Gastrocnemius medialis (tissue), 4 donors: ENCODE measurements at places on chromosomes 1 and 21.

- DNase-seq, result no peak
These were observed 413.3 kb upstream of the ZRANB2 start for GRCh38 chr1:71494163-71494562.

- DNase-seq, result no peak
These were observed 77.0 kb downstream of the ALPL start for GRCh38 chr1:21586222-21586621.

- no peak for DNase-seq
These were observed 10.3 kb downstream of the DENND4B start for GRCh38 chr1:153936011-153936802.

- DNase-seq, result no peak
These were observed 788 bp upstream of the EDEM3 start for GRCh38 chr1:184755226-184756065.

DNA sequence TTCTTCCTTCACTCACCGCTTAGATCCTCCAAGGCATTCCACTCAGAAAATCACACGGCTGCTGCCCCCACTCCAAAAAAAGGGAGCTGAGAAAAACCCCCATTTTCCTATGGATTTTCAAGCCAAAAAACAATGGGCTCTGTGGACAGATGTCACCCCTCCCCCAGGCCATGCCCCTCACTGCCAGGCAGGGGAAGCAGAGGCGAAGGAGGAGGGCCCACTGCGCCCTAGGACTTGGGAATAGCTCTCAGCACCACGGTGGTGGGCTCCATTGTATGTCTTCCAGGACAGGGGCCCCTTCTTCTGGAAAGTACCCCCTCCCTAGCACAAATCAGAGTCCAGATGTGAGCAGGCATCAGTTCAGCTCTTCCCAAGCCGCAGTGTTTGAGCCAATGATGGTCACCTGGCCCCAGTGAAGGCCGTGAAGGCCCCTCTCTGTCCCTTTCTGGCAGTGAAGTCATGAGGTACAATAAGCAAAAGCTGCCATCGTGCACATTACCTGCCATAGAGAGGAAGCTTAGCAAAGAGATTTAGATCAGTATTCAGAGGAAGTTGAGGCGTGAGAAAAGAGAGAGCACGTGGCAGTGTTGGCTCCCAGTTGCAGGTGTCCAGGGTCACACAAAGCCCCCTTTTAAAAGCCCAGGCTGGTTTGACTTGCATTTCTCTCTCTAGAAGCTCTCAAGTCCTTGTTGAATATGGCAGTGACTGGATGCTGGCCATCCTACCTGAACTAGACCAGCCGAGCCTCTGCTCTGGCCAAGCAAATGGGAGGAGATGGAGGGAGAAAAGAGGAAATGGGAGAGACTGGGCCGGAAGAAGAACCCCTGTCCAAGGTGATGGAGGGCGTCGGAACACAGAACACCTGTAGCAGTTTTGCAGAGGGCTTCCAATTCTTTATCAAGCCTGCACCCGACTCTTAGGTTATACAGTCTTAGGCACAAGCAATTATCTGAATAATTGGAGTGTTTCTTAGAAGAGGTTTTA, 149.0 kb downstream of the TOMM20 start:
- DNase-seq, result no peak

DNA sequence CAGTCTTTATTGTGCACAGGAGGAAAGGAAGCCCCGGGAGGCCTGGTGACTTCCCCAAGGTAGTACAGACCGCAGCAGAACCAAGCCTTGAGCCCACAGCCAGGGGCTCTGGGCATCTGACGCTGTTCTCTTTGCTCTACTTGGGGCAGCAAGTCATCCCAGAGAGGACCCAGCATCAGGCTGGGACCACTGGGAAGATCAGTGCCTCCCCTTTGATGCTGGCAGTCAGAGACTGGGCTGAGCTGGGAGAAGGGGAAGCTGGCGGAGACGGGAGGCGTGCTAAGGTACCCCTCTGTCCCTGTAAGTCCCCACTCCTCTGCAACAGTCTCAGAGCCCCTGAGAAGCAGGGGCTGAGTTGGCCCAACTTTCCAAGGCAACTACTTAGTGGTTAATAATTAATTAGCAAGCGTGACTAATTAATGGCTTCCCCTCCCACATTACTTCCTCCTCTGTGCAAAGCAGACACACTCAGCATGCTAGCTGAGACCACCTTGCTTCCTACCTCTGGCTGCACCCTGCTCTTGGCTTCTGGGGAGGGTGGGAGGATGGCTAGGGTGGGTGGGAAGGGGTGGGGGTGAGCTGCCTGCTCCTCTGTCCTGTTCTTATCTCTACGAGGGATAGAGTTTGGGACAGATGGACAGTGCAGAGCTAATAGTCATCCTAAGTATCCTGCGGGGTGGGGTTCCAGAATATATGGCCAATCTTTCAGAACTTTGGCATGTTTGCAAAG, 1.3 kb downstream of the INAVA start:
- DNase-seq, result no peak

GRCh38 chr1:78370779-78371482, 119.8 kb upstream of the PTGFR start:
- no peak for DNase-seq

GRCh38 chr1:61588736-61589672, 135.9 kb downstream of the TM2D1 start:
- DNase-seq, result no peak

GRCh38 chr1:233672732-233673131, 58.8 kb downstream of the KCNK1 start:
- DNase-seq, result no peak

DNA sequence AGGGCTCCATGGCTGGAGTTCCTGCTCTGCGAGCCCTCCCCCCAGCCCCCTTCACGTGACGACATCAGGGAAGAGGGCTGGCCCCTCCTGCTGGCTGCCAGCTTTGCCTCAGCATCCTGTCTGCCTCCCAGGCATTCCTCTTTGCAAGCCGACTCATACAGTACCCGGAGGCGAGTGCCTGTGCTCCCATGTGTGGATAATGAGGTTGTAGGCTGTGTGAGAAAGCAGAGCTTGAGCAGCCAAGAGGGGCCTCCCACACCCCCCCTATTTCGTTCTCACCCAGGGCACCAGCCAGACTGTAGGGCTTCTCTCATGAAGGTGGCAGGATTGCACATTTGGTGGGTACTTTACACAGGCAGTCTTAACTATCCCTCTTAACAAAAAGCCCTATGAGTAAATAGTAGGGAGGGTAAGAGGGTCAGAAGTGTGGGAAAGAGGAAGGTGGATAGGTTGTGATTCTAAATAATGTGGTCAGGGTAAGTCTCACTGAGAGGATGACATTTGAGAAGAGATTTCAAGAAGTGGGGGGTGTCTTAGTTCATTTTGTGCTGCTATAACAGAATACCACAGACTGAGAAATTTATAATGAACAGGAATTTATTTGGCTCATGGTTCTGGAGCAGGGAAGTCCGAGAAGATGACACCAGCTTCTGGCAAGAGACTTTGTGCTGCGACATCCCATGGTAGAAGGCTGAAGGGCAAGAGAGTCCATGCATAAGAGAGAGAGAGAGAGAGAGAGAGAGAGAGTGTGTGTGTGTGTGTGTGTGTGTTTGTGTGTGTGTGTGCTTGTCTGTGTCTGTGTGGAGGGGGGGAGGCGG, 113.5 kb downstream of the OMA1 start:
- peak; percentile 73 for DNase-seq

DNA sequence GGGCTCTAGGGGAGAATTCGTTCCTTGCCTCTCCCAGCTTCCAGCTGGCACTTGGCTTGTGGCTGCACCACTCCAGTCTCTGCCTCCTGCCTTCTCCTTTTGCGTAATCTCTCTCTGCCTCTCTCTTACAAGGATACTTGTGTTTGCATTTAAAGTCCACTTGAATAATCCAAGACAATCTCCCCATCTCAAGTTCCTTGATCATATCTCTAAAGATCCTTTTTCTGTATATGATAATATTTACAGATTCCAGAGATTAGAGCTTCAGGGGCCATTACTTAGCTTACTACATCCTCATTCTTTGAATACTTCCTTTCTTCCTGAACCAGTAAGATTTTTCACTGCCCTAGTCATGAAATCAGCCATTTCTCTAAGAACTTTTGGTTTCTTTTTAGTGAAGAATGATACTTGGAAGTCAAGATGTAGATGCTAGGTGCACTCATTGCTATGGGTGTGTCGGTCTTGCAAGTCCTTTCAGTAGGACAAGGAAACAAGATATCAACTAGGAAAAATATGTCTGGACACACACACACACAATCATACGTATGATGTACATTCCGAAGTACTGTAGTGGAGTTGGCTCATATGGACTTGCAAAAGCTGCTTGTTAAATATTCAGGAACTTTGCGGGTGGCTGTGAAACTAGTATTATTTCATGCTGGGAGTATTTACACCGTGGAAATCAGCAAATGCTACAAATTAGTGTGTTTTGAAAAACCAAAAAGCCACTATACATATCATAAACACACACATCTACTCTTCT, 20.8 kb upstream of the RLF start:
- DNase-seq, result no peak

DNA sequence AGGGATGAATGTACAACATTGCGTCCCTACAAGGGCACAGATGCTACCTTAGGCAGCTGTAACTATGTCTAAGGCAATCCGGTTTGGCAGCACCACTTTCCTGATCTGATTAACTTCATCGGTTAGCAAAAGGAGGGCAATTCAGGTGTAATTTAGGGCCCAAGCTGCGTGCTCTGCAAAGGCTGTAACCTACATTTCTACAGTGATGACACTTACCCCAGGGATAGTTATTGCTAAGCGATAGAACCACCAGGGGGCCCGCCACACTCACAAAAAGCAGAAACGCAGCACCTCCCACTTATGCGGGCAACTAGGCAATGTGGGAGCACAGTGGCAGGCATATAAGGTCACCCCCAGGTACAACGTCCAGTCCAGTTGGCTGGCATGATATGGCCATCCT, 113.5 kb downstream of the GDAP2 start:
- no peak for DNase-seq

- DNase-seq, result no peak
These were observed 37.4 kb downstream of the CLCC1 start for GRCh38 chr1:108925920-108926319.

DNA sequence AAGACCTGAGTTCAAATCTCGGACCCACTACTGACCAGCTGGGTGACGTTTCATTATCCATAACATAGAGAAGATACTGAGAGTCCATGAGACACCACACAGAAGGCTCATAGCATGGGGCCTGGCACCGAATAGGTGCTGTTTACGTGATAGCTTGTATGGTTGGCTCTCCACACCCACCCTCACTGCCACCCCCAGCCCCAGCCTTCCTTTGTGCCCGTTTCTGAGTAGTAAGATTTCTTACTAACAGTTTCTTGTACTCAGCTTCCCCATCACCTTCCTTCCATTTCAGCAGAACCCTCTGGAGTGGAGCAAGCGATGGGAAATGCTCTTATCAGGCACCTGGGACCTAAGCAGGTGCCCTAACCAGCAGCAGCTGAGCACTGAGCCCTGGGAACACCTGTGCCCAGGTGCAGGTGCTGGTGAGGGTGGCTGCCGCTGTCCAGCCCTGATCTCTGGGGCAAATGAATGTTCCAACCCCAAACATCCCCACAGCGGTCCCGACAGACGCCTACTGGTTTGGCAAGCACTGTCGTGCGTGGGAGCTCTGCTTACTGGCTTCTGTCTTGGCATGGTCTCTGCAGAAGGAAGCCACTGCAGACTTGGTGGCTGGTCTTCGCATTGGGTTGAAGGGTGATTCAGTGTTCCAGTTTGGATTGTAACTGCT, 225.4 kb downstream of the CAMTA1 start:
- DNase-seq, result no peak

DNA sequence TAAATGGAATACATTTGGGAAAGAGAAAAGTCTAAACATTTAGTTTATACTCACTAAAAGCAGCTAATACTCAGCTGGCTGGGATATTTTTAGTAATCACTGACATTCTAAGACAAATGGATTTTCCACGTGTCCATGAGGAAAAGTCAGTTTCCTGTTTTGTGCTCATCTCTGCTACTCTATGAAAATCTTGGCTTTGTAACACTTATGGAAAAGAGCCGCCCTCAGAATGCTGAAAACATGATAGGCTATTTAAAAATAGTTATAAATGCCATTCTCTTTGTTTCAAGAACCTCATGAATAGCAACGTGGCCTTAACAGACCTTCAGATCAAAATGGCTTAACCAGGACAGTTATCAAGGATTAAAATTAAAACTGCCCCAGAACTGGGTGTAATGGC, 29.9 kb downstream of the MRAP start:
- DNase-seq, result no peak

GRCh38 chr1:166914111-166914510, 38.0 kb upstream of the TADA1 start:
- DNase-seq, result no peak

DNA sequence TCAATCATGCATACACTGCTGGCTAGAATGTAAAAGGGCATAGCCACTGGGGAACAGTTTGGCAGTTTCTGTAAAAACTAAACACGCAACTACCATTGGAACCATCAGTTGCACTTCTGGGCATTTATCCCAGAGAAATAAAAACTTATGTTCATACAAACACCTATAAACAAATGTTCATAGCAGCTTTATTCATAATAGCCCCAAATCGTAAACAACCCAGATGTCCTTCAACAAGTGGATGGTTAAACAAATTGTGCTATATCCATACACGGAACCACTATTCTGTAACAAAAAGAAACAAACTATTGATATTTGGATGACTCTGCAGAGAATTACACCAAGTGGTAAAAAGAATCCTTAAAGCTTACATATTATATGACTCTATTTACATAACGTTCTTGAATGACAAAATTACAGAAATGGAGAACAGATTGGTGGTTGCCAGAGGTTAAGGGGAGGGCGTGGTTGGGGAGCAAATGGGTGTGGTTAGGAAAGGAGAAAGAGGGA, 22.8 kb downstream of the LACTBL1 start:
- no peak for DNase-seq

- DNase-seq, result peak; percentile 38
These were observed 60.8 kb upstream of the PGD start for GRCh38 chr1:10338047-10338446.

DNA sequence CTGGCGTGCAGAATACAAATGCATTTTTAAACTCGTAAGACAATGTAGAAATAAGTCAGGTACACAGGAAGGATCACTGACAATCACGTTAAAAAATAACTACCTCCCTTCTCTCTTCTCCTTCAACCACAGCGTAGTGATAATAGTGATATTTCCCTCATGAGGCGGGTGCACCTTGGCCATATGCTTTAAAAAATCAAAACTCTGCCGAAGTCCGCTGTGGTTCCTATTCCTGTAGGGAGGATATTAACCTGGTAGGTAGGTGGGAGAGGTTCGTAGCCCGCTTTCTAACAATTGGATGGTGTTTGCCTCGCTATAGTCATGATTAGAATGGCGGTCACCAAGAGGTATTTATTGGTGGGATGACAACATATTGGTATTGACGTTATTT, 732 bp downstream of the GREM2 start:
- no peak for DNase-seq

GRCh38 chr1:86231076-86231475, 74.5 kb upstream of the COL24A1 start:
- no peak for DNase-seq

- no peak for DNase-seq
These were observed 57.3 kb downstream of the SIK1 start for GRCh38 chr21:43369596-43370090.
